ENCODE measurements at places on chromosomes 6 and 20.
A peak's percentile ranks its signal among the peaks of the same experiment; 100 is the strongest.

- DNase-seq, result no peak
Measured at GRCh38 chr20:19451923-19452295, 239.5 kb downstream of the SLC24A3 start.

GRCh38 chr20:53713328-53714056 lies 119.9 kb upstream of the ZNF217 start:
- no peak for DNase-seq

- no peak for DNase-seq
Measured at GRCh38 chr6:7341271-7341670, 28.3 kb upstream of the SSR1 start.

DNA sequence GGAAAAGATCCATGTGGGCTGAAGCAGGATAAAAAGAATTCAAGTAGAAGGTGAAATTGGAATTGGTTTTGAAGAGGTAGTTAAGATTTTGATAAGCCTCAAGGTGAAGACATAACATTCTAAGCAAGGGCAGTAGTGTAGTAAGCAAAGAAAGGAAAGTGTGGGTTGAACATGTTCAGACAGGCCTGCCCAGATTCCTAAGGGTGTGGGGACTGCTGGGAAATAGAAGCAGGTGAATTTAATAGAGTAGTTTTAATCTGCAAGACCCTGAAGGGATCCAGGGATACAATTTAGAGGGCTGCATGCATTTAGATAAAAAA lies 19.1 kb downstream of the TAB2 start:
- no peak for DNase-seq

- DNase-seq, result no peak
Measured at GRCh38 chr20:59351157-59352040, 51.0 kb downstream of the EDN3 start.

- DNase-seq, result no peak
Measured at GRCh38 chr6:44925100-44925739, 402.9 kb upstream of the RUNX2 start.

GRCh38 chr6:9233226-9233625 lies 797.9 kb upstream of the SLC35B3 start:
- no peak for DNase-seq

GRCh38 chr6:89952686-89953085 lies 58.4 kb downstream of the GJA10 start:
- DNase-seq, result peak; percentile 57

- DNase-seq, result no peak
Measured at GRCh38 chr6:22325481-22325880, 28.6 kb upstream of the PRL start.

- DNase-seq, result no peak
Measured at GRCh38 chr6:113065611-113066010, 718.5 kb downstream of the RFPL4B start.

DNA sequence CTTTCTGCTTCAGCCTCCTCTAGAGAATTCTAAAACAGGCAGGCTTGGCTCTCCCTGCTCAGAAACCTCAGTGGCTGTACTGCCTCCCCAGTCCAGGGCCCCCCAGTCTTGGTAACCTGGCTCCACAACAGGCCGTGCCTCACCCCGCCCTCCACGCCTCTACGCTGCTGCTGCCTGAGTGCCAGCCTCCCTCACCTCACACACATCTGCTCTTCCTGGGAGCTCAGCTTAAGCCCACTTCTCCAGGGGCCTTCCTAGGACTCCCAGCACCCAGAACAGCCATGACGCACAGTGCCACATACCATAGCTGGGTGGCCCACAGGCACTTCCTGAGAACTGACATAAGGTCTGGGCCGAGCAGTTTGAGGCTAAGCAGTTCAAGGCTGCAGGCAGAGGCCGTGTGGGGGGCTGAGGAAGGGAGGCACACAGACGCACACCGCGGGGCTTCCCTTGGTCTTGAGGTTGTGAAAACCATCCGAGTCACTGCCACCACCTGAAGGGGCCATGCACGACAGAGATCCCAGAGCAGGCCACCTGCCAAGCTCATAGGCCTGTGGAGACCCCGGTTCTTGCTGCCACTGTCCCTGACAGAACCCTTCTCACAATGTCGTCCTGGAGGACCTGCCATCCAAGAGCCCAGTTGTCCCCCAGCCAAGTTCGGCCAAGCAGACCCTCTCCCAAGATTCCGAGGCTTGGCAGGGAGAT lies 42.6 kb downstream of the DSTN start:
- DNase-seq, result no peak

- no peak for DNase-seq
Measured at GRCh38 chr6:170473301-170473717, 79.8 kb downstream of the PSMB1 start.

DNA sequence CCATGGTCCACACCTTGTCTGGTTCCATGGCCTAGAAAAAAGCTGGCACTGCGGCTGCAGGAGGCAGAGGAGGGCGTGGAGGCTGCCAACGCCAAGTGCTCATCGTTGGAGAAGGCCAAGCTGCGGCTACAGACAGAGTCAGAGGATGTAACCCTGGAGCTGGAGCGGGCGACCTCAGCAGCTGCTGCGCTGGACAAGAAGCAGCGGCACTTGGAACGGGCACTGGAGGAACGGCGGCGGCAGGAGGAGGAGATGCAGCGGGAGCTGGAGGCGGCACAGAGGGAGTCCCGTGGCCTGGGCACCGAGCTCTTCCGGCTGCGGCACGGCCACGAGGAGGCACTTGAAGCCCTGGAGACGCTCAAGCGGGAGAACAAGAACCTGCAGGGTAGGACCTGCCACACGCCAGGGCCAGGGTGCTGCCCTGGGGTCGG lies 43.4 kb downstream of the MYH7B start:
- DNase-seq, result no peak

DNA sequence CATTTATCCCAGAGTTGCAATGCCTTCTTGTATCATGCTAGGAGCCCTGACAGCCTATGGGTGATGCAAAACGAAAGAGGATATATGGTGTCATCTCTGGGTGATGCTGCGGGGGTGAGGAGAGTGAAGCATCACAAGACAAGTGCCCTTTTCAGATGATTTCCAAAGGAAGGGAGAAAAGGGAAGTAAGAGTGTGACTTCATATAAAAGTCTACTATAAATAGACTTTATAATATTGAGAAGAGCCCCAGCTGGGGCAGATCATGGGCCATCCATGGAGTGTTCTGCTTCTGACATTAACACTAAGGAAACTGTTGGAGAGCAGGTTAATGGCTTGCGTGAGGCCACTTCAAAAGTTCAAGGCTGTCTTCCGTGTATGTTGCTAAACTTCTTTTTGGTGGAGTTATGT lies 4.4 kb downstream of the CD83 start:
- DNase-seq, result peak; percentile 82

- no peak for DNase-seq
Measured at GRCh38 chr20:13325033-13325432, 104.0 kb downstream of the ISM1 start.

DNA sequence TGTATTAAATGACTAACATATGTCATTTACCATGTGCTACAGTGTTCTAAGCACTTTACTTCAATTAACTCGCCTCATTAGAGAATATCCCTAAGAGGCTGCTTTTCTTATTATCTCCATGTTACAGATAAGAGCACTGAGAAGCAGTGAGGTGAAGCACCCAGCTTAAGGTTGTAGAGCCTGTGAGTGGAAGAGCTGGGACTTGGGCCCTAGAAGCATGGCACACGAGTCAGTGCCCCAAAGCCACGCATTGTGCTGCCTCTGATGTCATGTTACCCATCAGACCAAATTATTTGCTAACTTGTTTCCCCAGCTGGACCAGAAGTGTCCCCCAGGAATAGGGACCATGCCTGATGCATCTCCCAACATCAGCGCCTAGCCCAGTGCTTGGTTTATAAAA lies 34.1 kb downstream of the POFUT1 start:
- no peak for DNase-seq

GRCh38 chr6:44010411-44011349 lies 116.6 kb downstream of the MRPL14 start:
- peak; percentile 77 for DNase-seq

GRCh38 chr6:34246563-34247391 lies 2.0 kb downstream of the SMIM29 start:
- DNase-seq, result no peak

DNA sequence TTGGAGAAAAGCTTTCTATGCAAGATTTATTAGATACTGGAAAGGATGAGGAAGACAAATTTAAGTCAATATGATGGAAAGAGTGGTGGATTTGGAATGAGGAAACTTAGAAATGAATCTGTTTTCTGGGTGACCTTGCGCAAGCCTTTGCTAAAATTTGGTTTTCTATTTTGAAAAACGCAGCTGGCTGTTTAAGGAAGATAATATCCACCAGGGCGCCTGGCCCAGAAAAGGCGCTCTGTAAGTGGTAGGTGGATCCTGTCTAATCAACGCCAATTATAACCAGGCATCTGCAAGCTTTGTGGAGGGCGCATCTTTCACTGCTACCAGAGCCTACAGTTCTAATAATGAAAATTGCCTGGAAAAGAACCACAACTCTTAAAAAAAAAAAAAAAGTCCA lies 398 bp upstream of the SPATS1 start:
- peak; percentile 69 for DNase-seq

GRCh38 chr6:142883011-142883410 lies 62.0 kb downstream of the HIVEP2 start:
- DNase-seq, result no peak

GRCh38 chr20:15359056-15359455 lies 1021.6 kb upstream of the FLRT3 start:
- DNase-seq, result no peak

- peak; percentile 13 for DNase-seq
Measured at GRCh38 chr6:27019651-27020552, 227.6 kb upstream of the PRSS16 start.

DNA sequence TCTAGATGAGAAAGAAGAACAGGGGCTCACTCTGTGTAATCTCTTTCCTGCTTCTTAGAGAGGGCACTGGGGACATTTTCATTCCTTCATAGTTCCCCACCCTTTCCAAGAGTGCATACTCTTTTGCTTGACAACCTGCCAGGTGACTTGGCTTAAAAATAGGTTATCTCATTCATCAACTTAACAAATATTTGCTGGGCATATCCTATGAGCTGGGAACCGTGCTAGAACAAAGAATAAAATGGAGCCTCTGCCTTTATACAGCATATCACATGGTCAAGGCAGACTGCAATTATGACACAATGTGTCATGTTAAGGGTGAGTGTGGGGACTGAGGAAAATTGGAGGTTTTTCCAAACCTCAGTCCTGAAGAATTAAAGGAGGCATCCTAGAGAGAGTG lies 209.8 kb upstream of the FOXA2 start:
- DNase-seq, result no peak

DNA sequence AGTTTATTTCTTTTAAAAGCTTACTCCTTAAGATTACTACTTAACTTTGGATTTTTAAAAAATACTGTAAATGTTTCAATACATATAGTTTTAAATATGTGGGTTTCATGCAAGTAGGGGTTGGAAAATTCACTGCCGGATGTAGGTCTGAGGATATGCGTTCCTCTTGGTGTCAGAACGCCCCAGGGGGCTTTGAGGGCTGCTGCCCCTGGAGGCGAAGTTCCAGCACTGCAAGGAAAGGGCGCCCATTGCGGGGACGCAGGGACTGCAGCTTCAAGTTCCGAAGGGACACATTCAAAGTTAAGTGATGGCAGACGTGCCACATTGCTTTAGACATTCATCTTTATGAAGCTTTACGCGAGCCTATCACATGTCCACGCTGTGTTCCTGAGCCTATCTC lies 152.9 kb downstream of the SOD2 start:
- DNase-seq, result no peak

- DNase-seq, result peak; percentile 74
Measured at GRCh38 chr6:72966628-72967280, 258.5 kb downstream of the KHDC1L start.

GRCh38 chr20:25178563-25179438 lies 16.7 kb upstream of the ENTPD6 start:
- peak; percentile 19 for DNase-seq

DNA sequence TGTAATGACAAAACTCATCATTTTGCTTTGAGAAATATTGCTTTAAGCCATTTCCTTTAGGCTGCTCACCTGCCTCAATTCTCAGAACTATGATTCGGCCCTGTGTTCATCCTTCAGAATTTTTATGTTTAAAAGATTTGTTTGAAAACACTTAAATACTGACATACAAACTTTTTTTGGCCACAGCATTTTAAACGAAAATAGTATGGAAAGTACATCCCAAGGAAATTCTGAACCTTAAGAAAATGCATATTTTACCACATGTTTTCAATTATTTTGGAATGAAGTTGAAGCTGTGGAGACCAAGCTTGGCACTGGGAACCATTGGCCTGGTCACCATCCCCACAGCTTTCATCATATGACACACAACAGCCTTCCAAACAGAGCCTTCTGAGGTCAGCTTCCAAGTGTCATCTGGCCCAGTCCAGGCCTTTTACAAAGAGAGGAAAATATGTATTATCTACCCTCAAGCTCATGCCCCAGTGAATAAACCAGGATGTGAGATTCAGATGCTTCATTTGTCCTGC lies 83.3 kb downstream of the SOD2 start:
- DNase-seq, result no peak

DNA sequence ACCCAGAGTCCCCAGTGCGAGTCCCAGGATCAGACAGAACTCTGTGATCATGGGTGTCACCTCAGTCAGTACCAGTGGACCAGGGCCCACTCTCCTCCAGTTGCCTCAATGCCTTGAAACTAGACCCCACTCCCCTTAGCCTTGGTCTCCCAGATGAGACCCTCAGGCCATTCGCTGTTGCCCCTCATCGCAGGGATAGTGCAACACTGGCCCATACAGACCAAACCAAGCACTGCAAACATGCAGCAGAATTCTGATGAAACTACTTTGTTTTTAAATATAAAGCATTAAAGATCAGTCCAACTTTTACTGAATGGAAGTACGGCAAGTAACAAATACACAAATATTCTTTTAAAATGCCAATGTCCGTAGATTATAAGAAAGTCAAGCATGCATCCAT lies 101.2 kb upstream of the NT5E start:
- DNase-seq, result no peak

DNA sequence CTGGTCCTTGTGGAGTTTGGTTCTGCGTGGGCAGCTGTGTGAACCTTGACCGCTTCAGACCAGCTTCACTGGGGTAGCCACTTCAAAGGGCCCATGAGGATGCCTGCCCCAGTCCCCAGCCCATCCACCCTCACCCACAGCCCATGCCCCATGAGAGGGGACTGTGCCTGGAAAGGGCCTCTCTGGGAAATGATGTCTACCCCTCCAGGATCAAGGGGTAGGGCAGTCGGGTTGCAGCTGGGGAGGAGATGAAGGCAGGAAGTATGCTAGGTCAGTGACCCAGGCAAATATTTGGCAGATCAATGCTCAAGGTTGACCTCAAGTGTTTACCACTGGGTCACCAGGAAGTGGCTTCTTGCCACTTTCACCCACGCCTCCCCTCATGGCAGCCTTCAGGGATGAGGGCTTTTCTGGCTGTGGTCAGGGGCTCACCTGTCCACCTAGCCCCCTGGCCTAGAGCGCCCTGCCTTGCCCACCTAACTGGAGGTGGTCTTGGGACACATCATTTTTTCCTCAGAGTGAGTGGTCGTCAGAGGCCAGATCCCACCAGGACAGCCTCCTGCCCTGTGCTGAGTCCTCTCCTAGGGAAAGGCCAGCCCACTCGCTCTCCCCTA lies 109.5 kb downstream of the SNX5 start:
- DNase-seq, result no peak

- no peak for DNase-seq
Measured at GRCh38 chr6:27582928-27583725, 110.2 kb upstream of the ZNF184 start.

- DNase-seq, result no peak
Measured at GRCh38 chr6:159829526-159829925, 29.4 kb downstream of the PNLDC1 start.

Measured in HL-60 (cell line).